ENCODE measurements at places on chromosomes 1 and 21. TPM values are rescaled to one million over a fixed set of nuclear protein-coding genes. Genes with fewer than 3 reads are reported as not detected.
A peak's percentile ranks its signal among the peaks of the same experiment; 100 is the strongest.

The GPR25 gene
- total RNA-seq = not detected

The ANKRD34A gene
- 0.56 TPM for total RNA-seq

DNA sequence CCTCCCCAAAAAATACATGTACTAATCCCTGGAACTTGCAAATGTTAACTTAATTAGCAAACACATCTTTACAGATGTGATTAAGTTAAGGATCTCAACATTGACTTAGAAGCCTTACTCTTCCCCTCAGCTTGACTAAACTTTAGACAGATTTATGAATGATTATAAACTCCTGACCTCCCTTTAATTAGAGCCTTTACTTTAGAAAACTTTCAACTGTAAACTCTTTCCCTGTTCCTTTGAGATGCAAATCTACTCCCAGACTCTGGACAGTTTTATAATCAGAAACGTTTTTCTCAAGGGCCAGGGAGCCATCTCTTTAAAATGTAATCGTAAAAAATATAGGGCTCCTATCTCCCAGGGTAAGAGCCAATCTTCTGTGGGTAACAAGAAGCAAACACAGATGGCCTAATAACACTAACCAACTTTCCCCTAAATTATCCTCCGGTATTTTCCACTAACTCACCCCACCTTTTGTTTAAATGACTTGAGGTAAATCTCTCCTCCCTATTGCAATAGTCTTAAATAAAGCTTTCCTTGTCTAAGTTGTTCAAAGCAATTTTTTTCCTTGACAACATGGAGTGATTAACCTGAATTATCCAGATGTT is 284.1 kb downstream of the BRINP3 start:
- no peak for DNase-seq

- no peak for DNase-seq
Observed at GRCh38 chr1:87521452-87521851, 192.8 kb downstream of the LMO4 start.

GRCh38 chr1:223702735-223703667 is 9.3 kb upstream of the CAPN2 start:
- DNase-seq = peak; percentile 80

- DNase-seq = no peak
Observed at GRCh38 chr1:89831462-89832120, 10.8 kb downstream of the LRRC8D start.

DNA sequence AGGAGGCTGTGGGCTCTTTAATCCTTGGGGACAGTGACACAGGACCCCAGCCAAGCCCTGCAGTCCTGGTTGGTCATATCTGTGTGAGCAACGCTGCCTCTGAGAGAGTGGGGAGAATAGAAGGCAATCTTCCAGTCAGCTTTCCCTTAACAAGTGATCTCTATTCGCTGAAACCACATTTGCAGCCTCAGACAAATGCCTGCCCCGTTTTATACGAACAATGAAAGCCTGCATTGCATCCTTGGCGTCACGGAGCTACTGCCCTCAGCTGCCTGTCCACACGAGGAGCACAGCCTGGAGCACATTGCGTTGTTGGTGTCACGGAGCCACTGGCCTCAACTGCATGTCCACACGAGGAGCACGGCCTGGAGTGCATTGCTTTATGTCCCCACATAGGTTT is 150.2 kb upstream of the ARHGEF16 start:
- no peak for DNase-seq

DNA sequence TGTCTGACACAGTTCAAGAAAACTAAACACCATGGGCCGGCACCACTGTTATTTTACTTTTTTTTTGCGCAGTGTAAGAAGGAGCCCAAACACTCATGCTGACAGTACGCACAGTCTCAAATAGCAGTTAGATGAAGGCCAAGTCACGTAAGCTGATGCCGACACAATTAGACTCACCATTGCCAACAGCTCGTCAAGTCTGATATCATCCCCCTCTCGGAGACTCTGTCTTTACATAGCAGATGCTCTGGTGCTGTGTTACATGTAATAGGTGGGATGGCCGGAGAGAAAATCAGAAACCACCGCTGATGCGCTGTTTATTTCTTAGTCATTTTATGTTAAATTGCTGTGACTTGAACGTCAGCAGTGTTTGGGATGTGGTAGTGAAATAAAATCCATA is 49.3 kb downstream of the TGFB2 start:
- no peak for DNase-seq
